ENCODE measurements at places on chromosomes 3 and 15.
A peak's percentile ranks its signal among the peaks of the same experiment; 100 is the strongest.

GRCh38 chr15:56537881-56538280, 72.9 kb upstream of the MNS1 start:
- DNase-seq, result no peak

DNA sequence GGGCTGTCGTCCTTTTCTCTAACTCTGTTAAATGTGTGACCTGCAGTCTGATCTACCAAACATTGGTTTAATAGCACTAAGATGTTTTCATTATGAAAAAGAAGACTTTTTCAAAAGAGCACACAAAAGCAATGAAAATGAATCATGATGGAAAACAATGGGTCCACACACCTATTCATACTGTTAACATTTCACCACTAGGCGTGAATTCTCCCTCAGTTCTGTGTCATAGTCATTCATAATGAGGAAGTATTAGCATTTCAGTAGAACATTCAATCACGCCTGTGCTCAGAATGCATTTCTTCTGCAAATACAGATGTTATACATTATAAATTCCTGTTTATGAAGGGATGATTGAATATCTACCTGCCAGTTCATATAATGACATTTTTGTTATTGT, 35.9 kb downstream of the EIF4E3 start:
- no peak for DNase-seq

GRCh38 chr3:4449043-4449805, 17.8 kb downstream of the SUMF1 start:
- no peak for DNase-seq

GRCh38 chr3:21754839-21755238, 3.8 kb upstream of the ZNF385D start:
- no peak for DNase-seq

DNA sequence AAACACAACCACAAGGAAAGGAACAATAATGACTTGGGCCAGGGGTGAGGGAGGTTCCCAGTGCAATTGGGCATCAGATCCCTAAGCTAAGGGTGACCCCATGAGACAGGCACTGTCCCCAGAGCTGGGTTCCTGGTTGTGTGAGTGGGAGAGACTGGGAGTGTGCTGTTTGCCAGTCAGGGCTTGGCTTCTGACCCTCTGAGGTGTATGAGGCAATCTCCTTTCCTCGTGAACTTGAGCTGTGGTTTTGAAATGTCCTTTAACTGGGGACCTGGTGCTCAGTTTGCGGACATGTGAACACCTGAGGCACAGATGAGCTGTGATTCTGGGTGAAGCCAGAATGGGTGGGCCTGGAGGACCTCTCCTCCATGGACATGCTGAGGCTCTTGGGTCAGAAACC, 58.5 kb upstream of the PLXNA1 start:
- DNase-seq, result no peak

GRCh38 chr3:46280105-46280797, 38.0 kb downstream of the CCR3 start:
- no peak for DNase-seq

DNA sequence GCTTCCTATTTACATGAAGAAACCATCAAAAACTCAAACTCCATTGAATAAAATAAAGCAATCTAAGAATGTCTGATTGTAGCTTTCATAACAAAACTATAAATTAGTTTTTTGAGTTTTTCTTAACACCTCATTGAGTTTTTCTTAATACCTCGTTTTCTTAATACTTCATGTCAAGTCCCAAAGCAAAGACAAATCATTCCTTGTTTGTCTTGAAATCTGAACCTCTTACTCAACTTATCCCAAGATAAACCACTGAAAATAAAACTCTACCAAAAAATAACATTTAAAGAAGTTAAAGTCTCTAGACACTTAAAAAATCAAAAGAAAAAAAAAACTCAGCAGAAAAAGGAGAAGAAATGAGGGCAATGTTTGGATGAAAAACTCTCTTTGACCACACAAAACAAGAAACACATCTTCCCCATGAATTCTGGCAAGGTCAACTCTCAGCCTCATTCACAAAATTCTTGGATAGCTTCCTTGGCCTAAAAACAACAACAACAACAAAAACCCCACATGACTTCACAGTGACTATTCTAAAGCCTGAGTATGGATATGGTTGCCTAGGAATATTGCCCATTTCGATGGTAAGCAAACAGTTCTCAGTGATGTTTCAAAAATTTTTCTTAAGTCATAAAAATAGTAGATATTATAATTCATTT, 38.2 kb downstream of the TMCC1 start:
- DNase-seq, result peak; percentile 35

DNA sequence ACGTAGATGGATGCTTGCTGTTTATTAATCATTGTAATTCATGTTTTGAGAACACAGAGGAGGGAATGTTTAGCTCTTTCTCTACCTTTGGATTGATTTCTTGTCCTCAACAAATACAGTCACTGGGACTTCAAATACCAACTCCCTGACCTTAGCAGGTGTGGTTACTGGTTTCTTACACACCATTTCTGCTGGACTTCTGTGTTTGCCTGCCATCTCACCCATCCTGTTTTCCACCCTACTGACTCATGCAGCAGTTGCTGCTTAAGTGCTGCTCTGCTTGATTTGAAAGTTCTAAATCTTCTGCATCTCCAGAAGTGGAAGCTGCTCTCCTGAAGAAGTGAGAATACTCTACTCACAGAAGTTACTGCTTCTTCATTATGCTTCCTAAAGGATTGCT, 170.3 kb downstream of the ZPLD1 start:
- no peak for DNase-seq

GRCh38 chr3:152635389-152635788, 199.5 kb upstream of the P2RY1 start:
- no peak for DNase-seq

GRCh38 chr15:93973287-93973686, 258.1 kb upstream of the MCTP2 start:
- peak; percentile 93 for DNase-seq

DNA sequence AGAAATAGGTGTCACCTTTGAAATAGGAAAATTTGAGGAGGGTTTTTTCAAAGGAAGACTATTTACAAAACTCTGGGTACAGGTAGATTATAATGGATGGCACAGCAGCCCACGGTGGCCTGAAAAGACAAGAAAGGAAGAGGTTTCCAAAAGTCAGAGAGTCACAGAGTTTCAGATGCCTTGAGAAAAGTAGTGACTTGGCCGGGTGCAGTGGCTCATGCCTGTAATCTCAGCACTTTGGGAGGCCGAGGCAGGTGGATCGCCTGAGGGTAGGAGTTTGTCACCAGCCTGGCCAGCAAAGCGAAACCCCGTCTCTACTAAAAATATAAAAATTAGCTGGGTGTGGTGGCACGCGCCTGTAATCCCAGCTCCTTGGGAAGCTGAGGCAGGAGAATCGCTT, 35.2 kb downstream of the OSTN start:
- DNase-seq, result no peak

- no peak for DNase-seq
Observed at GRCh38 chr3:121175083-121175482, 267.1 kb downstream of the STXBP5L start.

GRCh38 chr15:79028411-79028964, 62.1 kb downstream of the RASGRF1 start:
- DNase-seq, result no peak

DNA sequence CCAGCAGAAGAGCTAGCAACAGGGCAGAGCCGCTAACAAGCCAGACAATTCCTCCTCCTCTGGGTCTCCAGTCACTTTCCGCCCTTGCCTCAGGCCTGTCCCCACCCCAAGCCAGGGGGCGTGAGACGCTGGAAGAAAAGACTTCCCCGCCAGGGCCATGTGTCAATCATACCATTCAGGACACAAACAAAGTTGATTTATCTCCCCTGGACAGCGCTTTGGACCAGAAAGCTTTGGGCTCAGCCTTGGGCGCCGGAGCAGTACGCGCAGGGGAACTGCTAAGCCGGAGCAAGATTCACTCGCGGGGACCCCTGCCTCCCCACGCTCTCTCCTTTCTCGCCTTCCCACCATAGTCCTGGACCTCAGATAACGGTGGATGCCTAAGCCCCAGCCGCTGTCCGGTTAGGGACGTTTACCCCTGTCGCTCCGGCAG, 479 bp downstream of the LRRC2 start:
- DNase-seq, result no peak

GRCh38 chr15:92930054-92930621, 30.0 kb downstream of the CHD2 start:
- DNase-seq, result no peak

DNA sequence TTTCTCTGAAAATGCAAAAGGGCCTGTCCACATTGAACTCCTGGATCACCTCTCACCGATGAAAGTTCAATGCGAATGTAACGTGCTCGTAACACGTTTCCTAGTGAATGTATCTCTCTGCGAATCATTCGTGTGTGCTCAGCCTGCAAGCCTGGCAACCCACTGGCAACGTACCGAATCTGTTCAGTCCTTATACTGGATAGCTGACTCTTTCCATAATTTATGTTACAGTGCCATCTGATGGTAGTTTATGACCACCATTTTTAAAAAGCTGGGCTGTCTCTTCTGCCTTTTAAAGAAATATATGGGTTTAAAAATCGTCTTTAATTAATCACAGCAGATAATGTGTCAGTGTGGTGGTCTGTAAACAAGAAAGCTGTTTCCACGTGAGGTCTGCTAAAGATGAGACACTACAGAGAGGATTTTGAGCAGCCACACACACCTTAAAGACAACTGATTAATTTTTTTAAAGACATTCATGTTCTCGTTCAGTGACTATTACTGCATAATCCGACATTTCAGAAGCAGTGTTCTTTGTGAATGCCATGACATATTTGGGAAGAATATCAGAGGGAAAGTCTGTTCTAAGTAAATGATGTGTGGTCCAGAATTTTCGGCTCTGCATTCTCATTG, 69.4 kb upstream of the FOXP1 start:
- peak; percentile 27 for DNase-seq

DNA sequence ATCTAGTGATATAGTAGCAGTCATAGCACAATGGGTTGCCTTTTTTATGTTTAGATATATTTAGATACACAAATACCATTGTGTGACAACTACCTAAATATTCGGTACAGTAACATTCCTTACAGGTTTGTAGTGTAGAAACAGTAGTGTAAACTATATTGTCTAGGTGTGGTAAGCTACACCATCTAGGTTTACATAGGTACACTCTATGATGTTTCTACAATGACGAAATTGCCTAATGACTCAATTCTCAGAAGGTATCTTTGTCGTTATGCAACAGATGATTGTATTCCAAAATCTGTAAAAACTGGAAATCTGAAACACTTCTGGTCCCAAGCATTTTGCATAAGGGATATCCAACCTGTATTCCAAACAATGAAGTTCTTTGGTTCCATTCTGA, 24.3 kb downstream of the PLOD2 start:
- no peak for DNase-seq

DNA sequence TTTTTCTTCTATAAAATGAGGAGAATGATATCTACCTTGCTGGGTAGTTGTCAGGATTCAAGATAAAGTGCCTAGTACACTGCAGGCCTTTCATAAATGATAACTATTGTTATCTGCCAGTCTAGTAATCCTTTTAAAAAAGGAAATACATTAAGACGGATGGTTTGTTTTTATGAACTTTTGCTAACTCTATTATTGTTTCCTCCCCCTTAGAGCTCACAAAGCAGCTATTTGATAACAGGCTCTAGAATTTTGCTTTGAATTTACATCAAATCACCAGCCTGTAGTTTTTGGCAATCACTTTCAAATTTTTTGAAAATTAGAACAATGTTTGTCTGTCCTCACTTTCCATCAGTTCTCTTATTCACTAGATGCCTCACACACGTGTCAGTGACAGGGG, 39.8 kb downstream of the BLM start:
- DNase-seq, result no peak

GRCh38 chr15:38080651-38081275, 146.3 kb downstream of the TMCO5A start:
- no peak for DNase-seq

GRCh38 chr15:46275701-46276100, 640.9 kb downstream of the SQOR start:
- DNase-seq, result no peak
